ENCODE measurements at places on chromosomes 1 and 21.

GRCh38 chr1:225318706-225319575 lies 108.9 kb downstream of the LBR start:
- peak; percentile 19 for DNase-seq

DNA sequence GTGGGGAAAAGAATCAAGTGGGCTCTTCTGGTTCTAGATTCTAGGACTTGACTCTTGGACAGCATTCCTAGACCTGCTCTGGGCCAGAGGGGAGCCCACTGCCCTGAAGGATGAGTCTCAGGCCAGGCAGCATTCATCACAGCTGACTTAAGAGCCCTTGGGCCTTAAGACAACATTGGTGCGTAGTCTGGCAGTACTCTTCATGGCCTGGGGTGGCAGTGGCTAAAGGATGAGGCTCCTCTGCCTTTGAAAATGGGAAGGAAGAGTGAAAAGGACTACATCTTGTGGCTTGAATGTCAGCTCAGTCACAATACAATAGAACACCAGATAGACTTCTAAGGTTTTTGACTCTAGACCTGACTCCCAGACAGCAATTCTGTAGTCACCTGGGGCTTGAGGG lies 1415.1 kb upstream of the PRMT6 start:
- DNase-seq = no peak

GRCh38 chr1:224751624-224752311 lies 135.7 kb downstream of the CNIH3 start:
- DNase-seq = no peak

DNA sequence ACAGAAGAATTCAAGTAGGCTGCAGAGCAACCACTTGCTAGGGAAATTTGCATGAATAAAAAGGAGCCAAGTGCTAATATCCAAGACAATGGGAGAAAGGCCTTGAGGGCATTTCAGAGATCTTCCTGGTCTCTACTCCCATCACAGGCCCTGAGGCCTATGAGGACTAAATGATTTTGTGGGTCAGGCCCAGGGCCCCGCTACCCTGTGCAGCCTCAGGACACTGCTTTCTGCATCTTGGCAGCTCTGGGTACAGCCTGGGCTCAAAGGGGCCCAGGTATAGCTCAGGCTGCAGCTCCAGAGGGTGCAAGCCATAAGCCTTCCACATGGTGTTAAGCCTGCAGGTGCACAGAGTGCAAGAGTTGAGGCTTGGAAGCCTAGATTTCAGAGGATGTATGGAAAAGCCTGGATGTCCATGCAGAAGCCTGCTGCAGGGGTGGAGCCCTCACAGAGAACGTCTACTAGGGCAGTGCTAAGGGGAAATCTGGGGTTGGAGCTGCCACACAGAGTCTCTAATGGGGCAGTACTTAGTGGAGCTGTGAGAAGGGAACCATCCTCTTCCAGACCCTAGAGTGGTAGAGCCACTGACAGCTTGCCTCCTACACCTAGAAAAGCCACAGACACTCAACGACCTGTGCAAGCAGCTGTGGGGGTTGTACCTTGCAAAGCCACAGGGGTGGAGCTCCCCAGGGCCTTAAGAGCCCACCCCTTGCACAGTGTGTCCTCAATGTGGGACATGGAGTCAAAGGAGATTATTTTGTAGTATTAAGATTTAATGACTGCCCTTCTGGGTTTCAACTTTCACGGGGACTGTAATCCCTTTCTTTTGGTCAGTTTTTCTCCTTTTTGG lies 13.7 kb upstream of the ACTRT2 start:
- DNase-seq = no peak

DNA sequence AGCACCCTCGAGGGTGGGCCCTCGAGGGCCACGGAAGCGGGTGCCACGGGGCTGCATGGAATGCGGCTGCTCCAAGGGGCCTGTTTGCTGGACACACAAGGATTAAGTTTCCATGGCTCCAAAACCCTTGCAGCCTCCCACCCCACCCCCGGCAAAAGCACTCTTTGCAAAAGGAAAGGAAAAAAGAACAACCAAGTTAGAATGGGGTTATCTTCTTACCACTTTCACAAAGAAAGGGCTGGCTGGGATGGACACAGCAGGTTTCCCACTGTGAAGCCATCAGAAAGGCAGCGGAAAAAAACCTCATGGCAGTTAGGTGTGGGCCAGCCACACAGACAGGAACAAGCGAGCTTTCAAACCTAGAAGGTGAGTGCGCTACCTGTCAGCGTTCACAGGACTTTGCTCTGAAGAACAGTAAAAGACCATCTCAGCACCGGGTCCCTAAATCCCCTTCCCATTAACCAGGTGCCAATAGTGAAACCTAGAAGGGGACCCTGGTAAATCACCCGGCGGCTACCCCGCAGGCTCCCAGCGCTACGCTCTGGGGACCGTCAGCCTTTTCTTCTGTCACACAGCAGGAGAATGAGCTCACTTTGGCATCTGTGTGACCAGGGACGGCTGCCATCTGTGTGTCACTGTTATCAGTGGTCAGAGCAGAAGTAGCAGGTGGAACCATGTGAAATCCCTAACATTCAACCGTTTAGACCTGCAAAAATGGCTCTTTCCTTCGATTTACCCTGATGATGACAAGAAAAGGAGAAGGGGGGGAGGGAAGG lies 93.0 kb downstream of the SIM2 start:
- no peak for DNase-seq

- no peak for DNase-seq
Observed at GRCh38 chr1:12039164-12039525, 19.8 kb downstream of the MIIP start.

- DNase-seq = no peak
Observed at GRCh38 chr1:33341190-33341589, 20.3 kb upstream of the A3GALT2 start.

DNA sequence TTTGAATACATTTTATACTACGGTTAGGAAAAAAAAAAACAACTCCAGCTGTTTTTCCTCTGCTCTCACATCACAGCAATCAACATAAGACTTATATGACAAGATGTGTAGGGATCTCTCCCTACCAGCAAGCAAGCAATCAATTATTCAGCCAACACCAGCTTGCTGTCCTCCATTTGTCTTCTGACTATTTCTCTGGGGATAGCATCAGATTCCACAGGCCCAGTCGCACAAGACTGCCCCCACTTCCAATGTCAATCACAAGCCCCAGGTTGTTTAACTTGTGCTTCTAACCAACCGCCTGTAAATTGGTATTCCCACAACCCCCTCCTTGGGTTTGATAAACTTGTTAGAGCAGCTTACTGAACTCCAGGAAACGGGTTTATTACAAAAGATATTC lies 873.1 kb upstream of the TMPRSS15 start:
- no peak for DNase-seq

DNA sequence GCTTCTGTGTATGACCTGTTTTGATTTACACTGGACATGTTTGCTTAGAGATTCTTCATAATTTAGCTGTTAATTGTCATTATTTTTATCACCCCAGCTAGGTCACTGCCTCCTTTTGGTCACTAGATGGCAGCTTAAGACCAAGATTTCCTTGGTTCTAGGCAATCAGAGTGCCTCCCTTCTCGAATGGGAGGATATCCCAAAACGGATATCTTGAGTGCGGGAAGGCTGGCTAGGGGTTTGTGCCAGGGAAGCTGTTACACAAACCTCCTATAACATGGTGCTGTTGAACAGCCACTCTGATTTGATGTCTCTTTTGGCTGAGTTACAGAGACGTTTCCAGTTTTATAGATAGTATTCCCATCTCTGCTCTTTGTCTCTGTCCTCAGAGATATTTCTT lies 283.5 kb downstream of the S1PR1 start:
- DNase-seq = no peak

DNA sequence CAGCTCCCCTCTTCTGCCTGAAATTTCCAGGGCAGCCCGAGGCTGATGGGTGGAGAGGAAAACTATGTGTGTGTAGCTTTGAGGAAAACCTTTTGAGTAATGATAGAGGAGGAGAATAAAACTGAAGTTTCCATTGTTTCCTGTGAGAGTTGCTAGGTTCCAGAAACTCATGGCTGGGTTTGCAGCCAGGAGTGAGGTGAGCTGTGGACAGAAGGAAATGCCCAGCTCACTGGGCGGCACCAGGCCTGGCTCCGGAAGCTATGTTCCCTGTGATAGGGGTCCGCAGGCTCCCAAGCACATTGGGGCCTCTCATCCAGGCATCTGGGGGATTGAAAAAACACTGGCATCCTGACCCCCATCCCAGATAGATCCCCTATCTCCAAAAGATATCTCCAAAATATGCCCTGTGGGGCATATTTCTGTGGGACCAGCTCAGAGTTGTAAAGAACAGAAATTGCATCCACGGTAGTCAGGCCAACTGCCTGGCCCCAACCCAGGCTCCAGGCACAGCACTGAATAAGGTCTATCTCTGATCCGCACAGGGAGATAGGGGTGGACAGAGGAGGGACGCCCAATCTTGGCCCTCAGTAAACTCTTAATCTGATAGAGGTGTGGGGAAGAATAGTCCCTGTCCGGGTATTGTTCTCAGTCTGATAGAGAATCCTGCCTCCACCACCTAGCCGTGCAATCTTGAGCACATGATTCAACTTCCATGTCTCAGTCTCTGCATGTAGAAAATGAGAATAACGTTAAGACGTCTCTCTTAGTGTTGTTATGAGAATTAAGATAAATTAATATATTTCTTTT lies 1.8 kb upstream of the HSPG2 start:
- no peak for DNase-seq

DNA sequence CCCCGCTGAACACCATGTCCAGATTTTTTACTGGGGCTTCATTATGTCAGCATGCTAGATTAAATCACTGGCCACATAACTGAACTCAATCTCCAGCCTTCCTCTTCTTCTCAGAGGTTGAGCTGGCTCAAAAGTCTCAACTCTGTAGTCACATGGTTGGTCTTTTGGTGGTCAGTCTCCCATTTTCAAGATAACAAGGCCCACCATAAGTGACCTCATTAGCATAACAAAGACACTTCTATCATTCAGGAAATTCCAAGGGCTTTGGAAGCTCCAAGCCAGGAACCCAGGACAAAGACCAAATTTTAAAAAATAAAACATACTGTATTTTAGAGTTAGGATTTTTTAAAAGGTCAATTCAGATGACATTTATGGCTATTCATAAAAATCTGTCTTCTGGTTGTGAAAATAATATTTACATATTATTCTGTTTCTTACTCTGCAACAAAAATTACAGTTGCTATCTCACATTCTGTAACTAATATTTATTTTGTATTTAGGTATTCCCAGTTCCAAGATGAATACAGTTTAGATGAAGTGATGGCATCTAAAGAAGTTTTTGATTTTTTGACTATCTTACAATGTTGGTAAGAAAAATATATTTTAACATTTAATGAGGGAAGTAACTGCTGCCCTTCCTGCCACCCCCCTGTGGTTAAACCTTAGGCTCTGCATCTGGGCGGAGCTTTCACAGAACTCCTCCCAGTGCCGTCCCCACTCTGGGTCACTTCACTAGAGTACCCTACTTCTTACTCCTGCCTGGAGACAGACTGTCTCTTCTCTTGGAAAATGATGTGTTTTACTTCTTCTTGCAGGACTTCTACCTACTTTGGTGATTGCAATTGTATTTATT lies 49.3 kb downstream of the SCP2 start:
- no peak for DNase-seq

- DNase-seq = no peak
Observed at GRCh38 chr1:65388908-65389695, 31.4 kb upstream of the LEPR start.

DNA sequence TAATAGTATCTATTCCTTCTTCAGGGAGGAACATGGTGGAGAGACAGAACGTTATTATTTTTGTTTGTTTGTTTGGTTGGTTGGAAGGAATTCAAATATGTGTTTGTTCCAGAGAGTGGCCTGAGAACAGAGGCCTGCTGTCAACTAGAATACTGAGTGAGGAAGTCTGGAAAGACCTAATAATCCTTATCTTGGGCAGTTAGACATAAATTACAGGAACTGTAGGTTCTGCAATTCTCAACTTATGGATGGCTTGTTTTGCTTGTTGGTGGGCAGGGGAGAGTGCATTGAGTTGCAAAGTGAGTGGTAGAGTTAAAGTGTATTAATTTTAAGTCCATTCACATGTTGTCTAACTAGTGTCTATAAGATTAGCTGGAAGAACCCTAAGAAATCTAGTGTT lies 197.6 kb downstream of the BACH1 start:
- no peak for DNase-seq

- no peak for DNase-seq
Observed at GRCh38 chr1:200733907-200734306, 4.8 kb upstream of the CAMSAP2 start.

DNA sequence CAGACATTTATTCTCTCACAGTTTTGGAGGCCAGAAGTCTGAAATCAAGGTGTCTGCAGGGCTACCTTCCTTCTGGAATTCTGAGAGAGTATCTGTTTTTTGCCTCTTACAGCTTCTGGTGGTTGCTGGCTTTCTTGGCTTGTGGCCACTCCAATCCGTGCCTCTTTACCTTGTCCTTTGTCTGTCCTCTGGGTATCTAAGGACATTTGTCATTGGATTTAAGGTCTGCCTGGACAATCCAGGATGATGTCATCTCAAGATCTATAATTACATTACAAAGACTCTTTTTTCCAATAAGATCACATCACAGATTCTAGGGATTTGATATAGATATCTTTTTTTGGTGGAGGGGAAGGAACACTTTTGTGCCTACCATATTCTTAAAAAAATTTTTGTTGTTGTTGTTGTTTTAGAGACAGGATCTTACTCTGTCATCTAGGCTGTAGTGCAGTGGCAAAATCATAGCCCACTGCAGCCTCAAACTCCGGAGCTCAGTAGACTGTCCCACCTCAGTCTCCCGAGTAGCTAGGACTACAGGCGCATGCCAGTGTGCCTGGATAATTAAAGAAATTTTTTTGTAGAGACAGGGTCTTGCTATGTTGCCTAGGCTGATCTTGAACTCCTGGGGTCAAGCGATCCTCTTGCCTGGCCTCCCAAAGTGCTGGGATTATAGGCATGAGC lies 61.9 kb downstream of the XPR1 start:
- DNase-seq = no peak

DNA sequence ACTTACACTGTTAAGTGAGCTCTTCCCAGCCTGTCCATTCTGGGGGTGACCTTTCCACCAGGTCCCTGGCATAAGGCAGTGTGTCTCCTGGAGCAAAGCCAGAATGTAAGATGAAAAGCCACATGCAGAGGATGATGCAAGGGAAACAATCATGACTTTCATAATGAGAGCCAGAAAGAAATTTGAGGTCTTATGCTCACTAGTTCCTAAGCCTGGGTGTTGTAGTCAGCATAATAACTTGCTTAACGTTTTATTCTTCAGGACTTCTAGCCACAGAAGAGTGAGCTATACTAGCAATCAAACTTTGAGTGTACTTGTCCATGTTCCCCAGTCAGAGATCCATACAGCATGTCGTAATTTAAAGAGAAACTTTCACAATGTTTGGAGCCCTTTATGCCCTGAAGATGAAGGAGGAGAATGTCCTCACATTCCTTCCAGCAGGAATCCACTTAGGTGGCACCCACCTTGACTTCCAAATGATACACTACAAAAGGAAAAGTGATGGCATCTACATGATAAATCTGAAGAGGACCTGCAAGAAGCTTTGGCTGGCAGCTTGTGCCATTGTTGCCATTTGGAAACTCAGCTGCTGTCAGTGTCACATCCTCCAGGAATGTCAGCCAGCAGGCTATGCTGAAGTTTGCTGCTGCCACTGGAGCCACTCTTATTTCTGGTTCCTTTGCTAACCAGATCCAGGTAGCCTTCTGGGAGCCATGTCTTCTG lies 60.5 kb upstream of the FOXD3 start:
- no peak for DNase-seq

Measured in NCI-H1436 treated with DMSO at 0.1 percent for 48 hours (cell line).